ENCODE measurements at places on chromosomes 2 and 18.

GRCh38 chr2:168835969-168836368 is 33.5 kb downstream of the NOSTRIN start:
- no peak for DNase-seq

GRCh38 chr2:122300758-122301157 is 545.3 kb downstream of the TSN start:
- DNase-seq: no peak

DNA sequence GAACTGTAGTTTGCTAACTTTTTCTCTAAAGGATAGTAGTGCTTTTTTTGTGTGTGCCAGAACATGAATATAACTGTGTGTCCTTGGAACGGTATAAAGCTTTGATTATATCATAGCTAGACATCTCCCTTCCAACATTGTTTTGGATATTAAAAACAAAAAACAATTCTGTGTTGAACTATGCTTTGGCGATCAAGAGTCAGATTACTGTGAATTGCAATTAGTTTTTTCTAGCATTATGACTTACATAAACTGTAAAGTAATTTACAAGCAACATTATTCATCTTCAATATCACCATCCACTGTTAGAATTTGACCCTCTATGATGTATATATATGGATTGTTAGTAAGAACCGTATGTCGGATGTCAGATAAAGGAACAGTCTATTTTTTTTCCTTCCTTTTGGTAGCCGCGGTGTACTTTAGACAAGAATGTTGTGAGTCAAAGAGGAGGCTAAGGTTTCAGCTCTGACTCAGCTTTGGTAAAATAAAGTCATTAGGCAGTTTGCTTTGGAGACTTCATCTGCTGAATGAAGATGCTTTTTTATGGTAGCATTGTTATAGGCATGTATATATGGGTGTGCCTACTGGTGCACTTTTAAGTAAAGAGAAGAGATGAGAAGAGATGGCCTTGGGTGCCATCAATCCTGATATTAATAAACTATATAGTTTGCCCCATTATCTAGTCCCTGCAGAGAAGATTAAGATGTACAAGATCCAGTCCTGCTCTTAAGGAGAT is 76.4 kb downstream of the LTBP1 start:
- peak; percentile 92 for DNase-seq

DNA sequence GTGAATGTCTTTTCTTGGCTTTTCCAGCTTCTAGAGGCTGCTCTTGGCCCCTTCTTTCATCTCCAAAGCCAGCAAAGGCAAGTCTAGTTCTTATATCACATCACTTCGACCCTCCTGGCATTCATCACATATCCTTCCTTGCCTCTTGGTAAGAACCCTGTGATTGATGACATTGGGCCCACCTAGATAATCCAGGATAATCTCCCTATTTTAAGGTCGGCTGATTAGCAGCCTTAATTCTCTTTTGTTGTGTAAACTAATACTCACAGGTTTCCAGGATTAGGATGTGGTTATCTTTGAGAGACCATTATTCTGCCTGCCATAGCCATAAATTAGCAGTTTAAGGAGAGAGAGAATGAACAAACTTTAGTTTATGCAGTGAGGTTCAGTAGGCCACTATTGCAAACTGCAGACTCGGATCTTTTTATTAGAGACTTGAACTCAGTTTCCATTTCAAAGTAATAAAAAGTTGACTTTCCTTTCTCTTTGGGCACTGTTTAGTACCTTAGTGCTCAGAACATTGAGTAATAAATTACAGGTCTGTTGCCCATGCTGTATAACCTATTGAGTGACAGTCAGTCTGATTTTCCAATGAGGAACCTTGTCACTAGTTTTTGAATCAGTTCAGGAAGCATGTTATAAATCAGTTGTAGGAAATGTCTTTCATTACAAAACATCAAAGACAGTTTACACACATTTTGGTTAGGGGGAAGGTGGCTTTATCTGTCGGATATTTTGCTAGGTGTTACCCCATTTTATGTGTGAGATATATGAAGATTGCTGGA is 4.5 kb downstream of the NDUFV2 start:
- no peak for DNase-seq

DNA sequence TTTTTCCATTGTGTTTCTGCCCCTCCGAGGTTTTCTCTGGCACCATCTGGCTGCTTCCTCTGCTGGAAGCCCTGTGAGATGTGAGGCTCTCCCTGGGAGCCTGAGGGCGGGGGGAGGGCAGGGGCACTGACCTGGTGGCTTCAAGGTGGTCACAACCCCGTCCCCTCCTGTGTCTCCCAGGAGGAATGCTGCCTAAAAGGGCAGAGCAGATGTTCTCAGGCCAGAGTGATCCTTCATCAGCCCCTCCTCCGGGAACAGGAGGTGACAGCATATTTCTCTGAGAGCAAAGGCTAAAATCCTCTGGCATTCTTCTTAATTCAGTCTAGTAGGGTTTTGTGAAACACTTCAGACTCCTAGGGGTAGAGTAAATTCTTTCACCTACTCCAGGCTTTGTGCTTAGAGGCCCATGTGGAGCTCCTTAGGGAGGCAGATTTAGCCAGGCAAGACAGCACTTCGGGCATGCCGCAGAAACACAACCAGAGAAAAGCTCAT is 18.3 kb upstream of the GREB1 start:
- DNase-seq: no peak

DNA sequence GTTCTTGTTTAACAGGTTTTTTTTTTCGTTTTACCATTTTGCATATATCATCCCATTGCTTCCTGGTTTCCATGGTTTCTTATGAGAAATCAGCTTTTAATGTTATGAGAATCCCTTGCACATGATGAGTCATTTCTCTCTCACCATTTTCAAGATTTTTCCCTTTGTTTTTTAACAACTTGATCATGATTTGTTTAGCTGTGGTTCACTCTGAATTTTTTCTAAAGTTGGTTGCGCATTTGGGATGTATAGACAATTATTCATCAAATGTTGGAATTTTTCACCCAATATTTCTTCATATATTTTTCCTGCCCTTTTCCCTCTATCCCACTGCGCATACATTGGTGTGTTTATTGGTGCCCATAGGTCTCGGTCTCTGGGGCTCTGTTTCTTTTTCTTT is 42.4 kb upstream of the BIN1 start:
- peak; percentile 74 for DNase-seq

DNA sequence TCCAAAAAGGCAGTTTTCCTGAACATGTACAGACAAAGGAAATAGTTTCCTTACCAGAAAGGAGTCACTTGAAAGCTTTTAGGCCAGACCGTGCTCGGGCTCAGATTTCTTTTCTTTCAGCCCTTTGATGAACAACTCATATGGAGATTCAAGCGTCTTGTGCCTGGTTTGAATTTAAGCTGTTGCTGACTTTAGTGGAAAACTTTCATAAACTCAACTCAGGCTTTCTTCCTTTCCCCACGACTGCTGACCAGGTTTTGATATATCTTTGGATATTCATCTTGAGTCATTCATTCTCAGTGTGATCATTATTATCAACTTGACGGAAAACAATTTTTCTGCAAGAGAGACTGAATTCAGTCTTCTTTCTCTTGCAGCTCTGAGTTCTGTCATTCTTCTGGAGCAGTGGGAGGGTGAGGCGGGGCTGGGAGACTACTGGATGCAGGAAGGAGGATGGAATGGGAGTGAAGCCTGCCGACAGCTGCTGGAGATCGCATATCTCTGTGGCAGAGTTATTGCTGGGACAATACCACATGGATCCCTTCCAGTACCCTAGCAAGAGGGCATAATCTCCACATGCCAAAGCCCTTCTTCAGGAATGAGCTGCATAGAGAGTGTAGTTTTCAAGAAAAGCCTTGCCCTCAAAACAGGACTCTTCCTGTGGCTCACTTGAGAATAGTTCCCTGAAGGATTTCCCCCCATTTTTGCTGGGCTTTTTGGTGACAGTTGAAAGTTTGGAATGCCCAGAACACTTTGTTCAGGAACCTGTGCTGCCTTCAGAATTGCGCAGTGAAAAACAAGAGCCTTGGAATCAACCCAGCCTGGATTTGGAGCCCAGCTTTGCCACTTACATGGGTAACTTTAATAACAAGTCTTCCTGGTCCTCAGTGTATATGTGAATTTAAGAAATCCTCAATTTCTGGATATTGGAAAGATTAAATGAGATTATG is 364.4 kb downstream of the ZNF521 start:
- no peak for DNase-seq

GRCh38 chr2:42298996-42299754 is 61.8 kb downstream of the COX7A2L start:
- no peak for DNase-seq

GRCh38 chr18:75211002-75211621 is 515 bp downstream of the TSHZ1 start:
- DNase-seq: no peak

DNA sequence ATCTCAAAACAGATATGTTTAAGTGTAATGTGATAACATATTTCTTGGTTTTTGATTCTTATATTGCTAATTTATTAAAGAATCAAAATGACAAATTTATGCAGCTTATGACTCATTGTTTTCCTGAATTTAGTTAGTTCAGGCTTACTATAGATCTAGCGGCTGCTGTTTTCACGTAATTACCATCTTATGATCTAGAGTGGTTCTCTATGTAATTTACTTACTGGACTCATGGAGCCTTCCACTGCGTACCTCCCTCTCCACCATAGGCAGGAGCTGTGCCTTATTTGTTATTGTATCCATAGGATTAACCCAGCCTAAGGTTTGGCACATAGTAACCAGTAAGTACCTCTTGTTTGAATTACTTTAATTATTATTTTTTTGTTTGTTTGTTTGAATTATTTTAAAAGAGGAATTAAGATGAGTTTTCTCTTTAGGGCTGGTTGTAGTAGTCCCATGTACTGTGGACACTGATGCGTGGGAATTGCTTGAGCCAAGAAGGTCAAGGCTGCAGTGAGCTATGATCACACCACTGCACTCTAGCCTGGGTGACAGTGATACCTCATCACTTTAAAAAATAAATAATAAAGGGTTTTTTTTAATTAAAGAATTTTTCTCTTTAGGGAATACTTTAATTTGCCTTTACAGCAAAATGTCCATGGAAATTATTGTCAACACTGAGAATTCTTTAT is 165.5 kb downstream of the PHLPP1 start:
- no peak for DNase-seq
